Hematopoietic multipotent progenitor cell (in vitro differentiated cells): ENCODE measurements at places on chromosomes 13 and 19. TPM values are rescaled to one million over a fixed set of nuclear protein-coding genes. Genes with fewer than 3 reads are reported as not detected.

The PRR12 gene
- total RNA-seq = 8.1 TPM

The CABP5 gene
- not detected for total RNA-seq

The ZNF493 gene
- 30.2 TPM for total RNA-seq

The CCDC169 gene
- total RNA-seq = 1.3 TPM

The EFNB2 gene
- total RNA-seq = 0.81 TPM

The MTMR6 gene
- total RNA-seq = 6.2 TPM

The ZNF790 gene
- total RNA-seq = 3.5 TPM

The SYCN gene
- total RNA-seq = not detected

The SYDE1 gene
- 6.2 TPM for total RNA-seq

The CNMD gene
- total RNA-seq = 1.3 TPM

The NECTIN2 gene
- total RNA-seq = 79.4 TPM

The CACNG7 gene
- total RNA-seq = not detected

The KIR3DL2 gene
- total RNA-seq = under 0.01 TPM

The CDC34 gene
- total RNA-seq = 49.3 TPM

The C5AR2 gene
- total RNA-seq = 0.81 TPM

The GATAD2A gene
- total RNA-seq = 47.1 TPM

The CHERP gene
- 13.2 TPM for total RNA-seq

The DLEU7 gene
- total RNA-seq = 0.54 TPM

The KLK12 gene
- not detected for total RNA-seq

The NCR1 gene
- total RNA-seq = 11.3 TPM

The CILP2 gene
- total RNA-seq = 0.27 TPM

The ZNF569 gene
- total RNA-seq = 5.1 TPM

The CEACAM21 gene
- 11.3 TPM for total RNA-seq

The C1QTNF9 gene
- total RNA-seq = under 0.01 TPM

The PRR36 gene
- total RNA-seq = under 0.01 TPM
